ENCODE measurements at places on chromosomes 3 and 15.

DNA sequence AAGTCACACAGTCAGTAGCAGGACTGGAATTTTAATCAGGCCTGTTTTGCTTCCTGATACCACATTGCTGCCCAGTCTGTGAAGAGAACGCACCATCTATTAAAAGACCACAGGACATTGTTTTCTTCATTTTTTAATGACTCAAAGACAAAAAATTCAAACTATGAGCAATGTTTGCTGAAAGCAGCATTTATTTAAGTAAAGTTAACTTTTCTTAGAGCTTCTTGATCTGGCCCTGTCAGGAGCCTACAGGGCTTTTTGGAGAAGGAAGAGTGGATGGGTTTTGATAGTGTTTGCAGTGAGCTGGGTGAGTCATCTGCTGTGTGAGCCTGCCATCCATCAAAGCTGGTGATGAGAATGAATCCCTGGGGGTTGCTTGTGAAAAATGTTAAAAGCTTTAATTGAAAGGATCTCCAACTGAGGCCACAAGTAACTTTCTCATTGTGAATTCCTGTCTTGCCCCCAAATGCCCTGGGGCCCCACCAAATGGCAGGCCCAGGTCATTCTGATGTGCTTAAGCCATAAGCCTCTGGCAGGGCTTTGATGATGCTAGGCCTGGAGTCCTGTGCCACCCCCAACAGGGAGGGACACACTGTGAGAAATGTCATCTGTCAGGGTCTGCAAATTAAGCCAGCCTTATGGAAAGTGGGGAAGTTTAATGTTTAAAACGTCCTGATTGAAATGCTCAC is 136.2 kb upstream of the PFN2 start:
- no peak for DNase-seq

DNA sequence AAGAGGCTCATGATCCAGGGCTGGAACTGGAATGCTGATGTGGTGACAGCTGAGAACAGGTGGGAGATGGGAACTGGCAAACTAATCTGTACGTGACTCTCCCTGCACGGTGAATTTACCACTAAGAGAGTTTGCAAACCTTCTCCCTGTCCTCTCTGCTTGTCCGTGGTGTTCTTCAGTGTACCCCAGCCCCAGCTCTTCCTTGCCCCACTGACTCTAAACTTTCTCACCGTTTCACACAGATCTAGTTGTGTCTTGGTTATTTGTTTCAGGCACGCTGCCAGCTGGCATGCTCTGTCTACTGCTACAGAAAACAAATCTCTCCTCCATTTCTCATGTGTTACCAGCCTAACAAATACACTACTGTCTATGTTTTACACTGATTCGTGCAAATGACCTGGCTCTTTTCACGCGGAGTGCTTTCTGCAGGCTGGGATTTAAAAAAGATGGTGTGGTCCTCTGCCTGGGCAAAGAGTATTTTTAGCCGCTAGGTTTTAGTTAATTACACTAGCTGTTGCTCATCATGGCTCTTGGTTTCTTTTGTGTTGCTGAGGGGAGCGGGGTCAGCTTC is 192.7 kb upstream of the LRIG1 start:
- peak; percentile 24 for DNase-seq

GRCh38 chr3:31873254-31873820 is 107.7 kb downstream of the OSBPL10 start:
- no peak for DNase-seq

DNA sequence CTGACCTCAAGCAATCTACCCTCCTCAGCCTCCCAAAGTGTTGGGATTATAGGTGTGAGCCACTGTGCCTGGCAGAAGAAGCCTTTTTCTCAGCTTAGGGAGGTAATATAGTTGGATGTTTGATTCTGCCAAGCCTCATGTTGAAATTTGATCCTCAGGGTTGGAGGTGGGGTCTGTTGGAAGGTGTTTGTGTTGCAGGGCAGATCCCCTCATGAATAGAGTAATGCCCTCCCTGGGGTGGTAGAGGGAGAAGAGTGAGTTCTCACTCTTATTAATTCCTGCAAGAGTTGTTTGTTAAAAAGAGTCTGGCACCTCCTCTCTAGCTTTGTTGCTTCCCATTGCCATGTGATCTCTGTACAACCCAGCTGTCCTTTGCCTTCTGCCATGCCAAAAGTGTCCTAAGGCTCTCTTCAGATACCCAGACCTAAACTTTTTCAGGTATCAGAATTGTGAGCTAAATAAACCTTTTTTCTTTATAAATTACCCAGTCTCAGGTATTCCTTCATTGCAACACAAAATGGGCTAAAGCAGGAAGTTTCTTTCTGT is 16.4 kb downstream of the NECTIN3 start:
- no peak for DNase-seq

- DNase-seq: no peak
These were observed 1.4 kb downstream of the ETV5 start for GRCh38 chr3:186107215-186108105.

DNA sequence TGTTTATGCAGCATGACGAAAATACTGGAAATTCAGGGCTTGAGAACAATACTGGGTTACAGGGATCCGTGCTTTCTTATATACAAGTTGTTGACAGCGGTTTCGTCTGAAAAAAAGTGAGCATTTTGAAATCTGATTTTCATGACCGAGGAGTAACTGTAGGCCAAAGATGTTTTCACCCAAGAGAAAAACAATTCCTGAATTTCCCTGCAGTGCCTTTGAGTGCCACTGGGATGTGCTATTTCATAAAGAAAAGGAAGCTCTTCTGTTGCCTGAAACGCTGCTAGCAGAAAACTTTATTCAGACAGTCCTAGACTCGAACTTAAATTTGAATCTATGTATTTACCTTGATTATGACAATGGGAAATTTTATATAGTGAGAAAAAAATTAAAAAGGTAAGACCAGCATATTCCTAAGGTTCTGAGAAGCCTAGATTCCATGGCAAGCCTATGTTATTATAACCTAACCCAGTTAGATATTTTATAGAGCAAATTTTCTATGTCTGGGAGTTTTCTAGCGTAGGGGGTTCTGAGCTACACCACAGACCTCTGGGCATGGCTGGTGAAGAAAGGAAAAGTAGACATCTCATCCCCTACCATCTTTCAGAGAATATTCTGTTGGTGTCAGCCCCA is 30.2 kb downstream of the KCNAB1 start:
- peak; percentile 7 for DNase-seq

DNA sequence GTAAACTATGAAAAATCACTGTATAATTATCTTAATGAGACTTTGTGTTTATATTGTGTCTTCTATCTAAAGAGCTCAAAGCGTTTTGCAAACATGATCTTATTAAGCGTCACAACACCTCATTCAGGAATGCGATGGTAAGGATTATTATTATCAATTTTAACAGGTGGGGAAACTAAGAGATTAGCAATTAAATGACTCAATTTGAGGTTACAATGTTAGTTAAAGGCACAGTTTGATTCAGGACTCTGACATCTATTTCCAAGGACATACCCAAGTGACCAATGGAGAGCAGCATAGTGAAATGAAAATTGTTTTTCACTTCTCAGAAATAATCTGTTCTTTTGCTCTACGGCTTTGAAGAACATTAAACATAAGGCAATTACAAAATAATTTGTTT is 74.6 kb downstream of the FMN1 start:
- DNase-seq: no peak

- no peak for DNase-seq
These were observed 72.5 kb upstream of the ACAN start for GRCh38 chr15:88730751-88731150.

DNA sequence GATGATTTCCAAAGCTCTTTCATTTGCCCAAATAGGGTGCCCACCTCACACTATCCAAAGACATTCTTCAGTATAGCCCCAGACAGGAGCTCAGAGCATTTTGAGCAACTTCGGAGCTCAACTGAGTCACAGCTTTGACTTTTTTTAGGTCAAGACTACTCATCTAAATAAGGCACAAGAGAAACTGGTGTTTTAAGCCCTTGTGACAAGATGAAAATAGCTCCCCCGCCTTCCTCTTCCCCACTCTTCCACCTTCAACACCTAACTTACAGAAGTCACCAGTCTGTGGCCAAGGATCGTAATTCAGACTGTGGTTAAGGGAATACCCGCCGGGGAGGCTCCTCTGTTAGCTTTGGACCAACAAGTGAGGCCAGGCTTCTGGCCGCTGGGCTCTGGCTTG is 60.4 kb upstream of the CA12 start:
- DNase-seq: no peak

DNA sequence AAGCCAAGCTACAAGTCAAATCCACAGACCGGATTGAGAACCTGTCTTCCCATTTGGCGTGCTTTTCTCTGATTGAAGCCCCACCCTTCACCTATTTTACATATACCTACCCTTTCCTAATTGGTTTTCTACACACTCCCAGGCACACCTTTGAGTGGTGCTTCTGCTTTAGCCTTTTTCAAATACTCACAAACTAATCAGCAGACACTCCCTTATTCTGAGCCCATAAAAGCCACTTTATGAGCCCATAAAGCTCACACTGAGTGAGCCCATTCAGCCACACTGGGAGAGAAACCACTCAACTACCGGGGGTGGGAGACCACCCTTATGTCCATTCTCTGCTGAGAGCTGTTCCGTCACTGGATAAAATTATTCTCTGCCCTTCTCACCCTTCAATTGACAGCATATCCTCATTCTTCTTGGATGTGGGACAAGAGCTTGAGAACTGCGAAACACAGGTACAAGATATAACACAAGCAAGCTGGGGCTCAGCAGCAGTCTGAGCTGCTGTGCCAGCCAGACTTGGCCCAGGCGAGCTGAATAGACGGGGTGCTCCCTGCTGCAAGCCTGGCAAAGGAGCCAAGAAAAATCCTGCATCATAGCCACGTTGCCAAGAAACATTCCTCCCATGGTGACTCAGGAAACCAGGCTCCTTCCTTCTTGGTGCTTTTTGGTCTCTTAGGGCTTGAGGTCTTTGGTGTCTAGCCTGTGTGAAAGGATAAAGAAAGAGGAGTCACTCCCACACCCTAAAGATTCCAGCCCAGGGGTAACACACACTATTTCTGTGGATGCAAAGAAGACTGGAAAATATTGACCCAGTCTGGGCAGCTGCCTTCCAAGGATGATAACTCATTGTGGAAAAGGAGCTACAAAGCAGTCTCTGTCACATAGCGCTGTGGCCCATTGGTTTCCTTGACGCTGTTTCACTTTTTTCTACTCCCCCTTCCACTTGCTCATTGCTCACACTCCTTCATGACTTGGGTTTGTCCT is 609.7 kb downstream of the MCTP2 start:
- DNase-seq: no peak

- DNase-seq: no peak
These were observed 424.2 kb upstream of the ROBO2 start for GRCh38 chr3:76615719-76616118.

DNA sequence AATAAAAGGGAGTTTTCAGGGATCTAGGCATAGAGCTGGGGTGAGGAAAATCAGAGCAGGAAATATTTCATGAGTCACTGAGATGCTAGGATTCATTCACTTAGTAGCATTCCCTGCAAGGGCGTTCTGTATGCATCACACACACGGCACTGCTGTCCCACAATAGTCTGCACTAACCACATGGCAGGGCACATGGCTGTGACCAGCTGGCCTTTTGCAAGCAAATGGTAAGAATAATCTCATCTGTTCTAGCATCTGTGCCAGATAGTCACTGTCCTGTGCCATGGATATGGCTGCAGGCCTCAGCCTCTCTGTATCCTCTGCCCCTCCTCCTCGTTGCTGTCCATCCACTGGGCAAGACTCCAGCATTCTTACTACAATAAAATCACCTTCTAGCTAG is 37.8 kb downstream of the BOC start:
- DNase-seq: no peak

GRCh38 chr15:73328981-73329380 is 39.8 kb downstream of the HCN4 start:
- no peak for DNase-seq

DNA sequence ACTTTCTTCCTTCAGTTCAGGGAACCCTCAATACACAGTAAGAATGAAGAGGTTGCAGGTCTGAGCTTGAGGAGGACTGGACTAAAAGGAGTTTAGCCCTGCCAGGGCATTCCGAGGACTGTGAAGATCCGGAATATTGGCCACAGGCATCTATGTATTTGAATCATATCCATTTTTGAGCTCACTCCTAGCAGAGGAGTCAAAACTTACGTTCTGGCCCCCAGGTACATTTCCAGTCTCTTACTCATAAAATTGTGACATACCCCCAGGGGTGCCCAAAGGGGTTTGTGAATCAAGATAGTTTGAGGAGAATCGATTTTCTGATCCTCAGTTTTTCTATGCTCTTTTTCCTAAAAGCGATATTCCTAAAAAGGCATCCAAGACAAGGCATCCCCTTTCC is 27.6 kb upstream of the SRP14 start:
- no peak for DNase-seq

GRCh38 chr3:114879059-114880031 is 267.7 kb downstream of the ZBTB20 start:
- DNase-seq: no peak

DNA sequence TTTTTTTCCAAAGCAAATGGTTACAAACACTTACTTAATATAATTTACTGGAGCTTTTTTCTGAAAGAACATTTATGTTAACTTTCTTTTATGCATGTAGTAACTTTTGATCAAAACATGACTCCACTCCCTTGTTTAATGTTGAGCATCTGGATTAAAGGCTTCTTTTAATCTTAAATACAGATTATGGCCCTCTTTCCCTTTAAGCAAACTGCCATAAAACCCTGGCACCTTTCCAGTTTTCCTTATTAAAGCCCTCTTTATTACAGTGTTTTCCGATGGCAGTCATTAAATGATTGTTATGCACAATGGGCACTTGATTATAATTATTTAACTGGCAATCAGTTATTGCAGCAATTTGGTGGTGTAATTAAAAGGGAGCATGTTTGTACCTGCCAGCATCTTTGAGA is 167.0 kb downstream of the VGLL4 start:
- no peak for DNase-seq

GRCh38 chr15:81161851-81162250 is 27.8 kb downstream of the CFAP161 start:
- DNase-seq: no peak

DNA sequence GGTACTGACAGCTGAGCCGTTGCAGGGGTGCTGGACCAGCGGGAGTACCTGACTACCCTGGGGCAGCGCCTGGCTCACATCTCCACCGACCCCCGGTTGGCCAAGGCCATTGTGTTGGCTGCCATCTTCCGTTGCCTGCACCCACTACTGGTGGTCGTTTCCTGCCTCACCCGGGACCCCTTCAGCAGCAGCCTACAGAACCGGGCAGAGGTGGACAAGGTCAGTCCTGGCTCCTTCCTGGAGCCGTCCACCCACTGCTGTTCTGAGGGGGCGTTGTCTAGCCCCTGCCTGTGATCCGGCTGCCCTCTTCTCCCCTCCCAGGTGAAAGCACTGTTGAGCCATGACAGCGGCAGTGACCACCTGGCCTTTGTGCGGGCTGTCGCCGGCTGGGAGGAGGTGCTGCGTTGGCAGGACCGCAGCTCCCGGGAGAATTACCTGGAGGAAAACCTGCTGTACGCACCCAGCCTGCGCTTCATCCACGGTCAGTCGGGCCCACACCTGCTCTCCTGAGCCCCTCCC is 45.7 kb downstream of the DHX30 start:
- DNase-seq: no peak

GRCh38 chr3:112789787-112790186 is 56.9 kb downstream of the CD200R1L start:
- no peak for DNase-seq

- DNase-seq: no peak
These were observed 3.3 kb downstream of the ETV5 start for GRCh38 chr3:186105543-186105942.
